ENCODE measurements at places on chromosomes 1 and 21.

GRCh38 chr1:154759196-154759595 is 110.9 kb downstream of the KCNN3 start:
- no peak for DNase-seq

DNA sequence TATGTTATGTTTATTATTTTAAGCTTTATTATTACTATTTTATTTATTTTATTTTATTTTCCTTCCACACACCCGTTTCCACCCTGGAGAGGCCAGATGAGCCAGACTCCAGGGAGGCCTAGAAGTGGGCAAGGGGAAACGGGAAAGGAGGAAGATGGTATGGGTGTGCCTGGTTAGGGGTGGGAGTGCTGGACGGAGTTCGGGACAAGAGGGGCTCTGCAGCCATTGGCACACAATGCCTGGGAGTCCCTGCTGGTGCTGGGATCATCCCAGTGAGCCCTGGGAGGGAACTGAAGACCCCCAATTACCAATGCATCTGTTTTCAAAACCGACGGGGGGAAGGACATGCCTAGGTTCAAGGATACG is 468 bp upstream of the MX1 start:
- no peak for DNase-seq

- no peak for DNase-seq
Measured at GRCh38 chr1:109882288-109883245, 28.1 kb upstream of the CSF1 start.

DNA sequence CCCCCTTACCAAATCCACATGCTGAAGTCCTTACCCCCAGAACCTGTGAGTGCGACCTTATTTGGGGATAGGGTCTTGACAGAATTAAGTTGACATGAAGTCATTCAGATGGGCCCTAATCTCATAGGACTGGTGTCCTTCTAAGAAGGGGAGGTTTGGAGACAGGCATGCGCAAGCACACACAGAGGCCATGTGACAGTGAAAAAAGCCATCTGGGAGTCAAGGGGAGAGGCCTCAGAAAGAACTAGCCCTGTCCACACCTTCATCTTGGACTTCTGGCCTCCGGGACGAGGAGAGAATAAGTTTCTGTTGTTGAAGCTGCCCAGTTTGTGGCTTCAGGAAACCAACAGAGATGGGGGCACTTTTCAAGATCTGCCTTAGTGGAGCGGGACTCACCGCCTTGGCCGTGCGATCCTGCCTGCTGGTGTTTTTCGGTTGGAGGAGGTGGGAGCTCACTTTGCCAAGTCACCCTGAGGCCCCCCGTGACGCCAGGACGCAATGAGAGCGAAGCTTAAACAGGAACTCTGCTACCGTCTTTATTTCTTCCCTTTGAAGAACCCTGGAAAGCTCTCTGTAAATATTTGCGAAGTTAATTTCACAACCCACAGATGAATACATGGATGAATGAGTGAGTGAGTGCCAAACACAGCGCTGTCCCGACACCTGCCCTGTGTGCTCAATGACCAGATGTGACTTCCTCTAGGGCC is 42.5 kb upstream of the C1orf174 start:
- no peak for DNase-seq

DNA sequence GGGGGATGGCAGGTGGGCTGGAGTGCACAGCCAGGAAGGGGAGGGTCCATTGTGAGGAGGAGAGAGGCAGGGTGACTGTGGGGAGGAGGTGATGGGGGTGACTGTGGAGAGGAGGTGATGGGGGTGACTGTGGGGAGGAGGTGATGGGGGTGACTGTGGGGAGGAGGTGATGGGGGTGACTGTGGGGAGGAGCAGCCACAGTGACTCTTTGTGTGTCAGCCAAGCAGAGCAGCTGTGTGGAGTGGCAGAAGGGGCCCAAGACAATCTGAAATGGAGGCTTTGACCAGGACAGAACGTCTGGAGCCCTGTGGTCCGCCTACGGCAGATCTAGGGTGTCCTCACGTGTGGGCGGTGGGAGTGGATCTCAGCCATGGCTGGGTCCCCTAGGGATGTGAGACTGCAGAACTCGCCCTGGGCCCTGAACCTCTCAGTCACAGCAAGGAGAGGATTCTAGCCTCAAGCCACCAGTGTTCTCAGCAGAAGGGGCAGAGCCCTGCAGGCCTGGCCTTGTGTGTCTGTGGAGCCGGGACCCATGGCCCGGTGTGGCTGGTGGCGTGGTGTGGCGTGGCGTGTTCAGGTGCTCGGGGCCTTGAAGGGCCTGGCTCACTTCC is 81.5 kb downstream of the OBSCN start:
- DNase-seq, result no peak

- DNase-seq, result peak; percentile 30
Measured at GRCh38 chr1:48674641-48675040, 102.0 kb downstream of the BEND5 start.

GRCh38 chr1:106465666-106466065 is 590.8 kb upstream of the PRMT6 start:
- DNase-seq, result no peak
